ENCODE measurements at places on chromosomes 2 and 18.

DNA sequence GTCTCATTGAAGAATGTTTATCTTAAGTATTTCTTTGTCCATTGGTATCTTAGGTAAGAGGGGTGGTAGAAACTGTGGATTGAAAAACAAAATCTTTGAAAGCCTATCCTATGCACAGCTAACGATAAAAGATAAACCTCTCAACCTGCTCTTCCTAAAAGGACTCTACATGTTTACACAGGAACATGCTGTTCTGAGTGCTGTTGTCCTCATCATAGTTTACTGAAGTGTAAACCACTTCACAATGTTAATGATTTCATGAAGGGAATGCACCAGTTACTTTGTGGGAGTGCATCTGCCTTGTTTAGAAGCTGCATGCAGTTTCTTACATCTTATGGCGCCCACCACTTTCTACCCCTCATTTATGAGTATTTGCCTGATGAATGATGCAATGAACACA is 1.2 kb downstream of the ACMSD start:
- no peak for DNase-seq

GRCh38 chr2:97982621-97983020 is 13.1 kb downstream of the TMEM131 start:
- DNase-seq = no peak

DNA sequence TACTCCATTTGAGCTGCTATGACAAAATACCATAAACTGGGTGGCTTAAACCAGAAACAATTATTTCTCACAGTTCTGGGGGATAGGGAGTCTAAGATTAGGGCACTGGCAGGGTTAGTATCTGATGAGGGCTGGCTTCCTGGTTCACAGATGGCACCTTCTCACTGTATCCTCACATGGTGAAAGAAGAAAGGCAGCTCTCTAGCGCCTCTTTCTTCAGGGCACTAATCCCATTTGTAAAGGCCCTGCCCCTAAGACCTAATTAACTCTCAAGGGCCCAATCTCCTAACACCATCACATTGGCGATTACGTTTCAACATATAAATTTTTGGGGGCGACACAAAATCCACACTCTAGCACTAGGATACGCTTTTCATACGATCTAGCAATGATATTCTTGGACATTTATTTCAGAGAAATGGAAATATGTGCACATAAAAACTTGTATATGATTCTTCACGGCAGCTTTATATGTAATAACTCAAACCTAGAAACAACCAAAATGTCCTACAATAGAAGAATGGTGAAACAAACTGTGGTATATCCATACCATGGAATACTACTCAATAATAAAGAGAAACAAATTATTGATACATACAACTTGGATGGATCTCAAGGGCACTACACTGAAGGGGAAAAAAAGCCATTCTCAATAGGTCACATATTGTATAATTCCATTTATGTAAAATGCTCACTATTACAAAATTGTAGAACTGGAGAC is 111.0 kb downstream of the BCL2L11 start:
- DNase-seq = no peak

DNA sequence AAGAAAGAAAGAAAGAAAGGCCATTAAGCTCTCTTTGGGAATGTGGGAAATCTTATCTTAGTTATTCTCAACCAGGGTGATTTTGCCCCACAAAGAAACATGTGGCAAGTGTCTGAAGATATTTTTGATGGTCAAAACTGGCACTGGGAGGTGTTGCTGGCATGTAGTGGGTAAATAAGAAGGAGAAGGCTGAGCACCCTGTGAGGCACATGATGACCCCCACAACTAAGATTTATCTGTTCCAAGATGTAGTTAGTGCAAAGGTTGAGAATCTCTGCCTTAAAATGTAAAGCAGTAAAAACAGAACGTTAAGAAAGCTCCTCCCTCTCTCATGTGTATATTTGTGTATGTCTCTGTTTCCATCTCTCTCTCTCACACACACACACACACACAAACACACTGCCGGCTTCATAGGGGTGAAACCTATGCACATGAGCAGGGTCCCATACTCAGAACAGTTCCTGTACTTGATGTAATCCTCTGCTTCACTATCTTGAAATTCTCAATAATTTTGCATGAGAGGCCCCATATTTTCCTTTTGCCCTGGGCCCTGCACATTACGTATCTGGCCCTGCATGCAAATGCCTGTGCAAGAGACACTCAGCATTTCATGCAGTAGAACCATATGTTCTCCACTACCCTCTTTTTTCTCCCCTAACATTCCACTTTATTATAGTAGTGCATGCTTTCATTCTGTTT is 94.3 kb downstream of the MREG start:
- no peak for DNase-seq

DNA sequence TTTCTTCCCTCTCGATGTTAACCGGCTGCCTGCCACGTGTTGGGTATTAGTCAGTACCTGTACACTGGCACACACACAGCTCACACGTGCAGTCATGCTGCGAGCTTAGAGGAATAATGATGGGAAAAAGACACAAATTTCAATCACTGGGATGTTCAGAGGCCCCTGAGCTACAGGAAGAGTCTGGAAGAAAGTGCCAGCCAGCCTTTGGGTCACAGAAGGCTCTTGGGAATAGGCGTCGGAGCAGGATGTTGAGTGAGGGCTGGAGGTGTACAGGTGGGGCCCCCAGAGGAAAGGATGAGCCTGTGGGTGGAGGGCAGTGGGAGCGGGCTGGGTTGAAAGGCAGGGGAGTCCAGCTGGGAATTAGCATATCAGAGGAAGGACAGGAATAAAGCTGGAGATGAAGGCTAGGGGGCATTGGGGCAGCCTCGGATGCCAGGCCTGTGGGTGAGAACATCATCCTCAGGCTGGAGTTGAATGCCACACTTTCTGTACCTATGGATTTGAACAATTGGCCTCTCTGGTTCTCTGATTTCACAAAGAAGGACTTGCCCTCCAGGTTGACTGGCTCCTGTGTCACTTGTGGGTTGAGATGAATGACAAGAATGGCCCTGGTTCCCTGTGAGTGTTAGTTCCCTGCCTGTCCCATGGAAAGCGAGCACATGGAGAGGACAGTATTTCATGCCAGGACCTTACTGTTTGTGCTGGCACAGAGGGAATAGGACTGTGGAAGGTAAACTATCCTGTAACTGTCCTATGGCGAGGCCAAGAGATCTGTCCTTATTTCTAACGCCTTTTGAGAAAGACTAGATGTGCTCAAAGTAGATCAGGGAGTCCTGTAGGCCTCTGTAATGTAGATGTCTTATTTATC is 40.6 kb downstream of the GREB1 start:
- DNase-seq = no peak

DNA sequence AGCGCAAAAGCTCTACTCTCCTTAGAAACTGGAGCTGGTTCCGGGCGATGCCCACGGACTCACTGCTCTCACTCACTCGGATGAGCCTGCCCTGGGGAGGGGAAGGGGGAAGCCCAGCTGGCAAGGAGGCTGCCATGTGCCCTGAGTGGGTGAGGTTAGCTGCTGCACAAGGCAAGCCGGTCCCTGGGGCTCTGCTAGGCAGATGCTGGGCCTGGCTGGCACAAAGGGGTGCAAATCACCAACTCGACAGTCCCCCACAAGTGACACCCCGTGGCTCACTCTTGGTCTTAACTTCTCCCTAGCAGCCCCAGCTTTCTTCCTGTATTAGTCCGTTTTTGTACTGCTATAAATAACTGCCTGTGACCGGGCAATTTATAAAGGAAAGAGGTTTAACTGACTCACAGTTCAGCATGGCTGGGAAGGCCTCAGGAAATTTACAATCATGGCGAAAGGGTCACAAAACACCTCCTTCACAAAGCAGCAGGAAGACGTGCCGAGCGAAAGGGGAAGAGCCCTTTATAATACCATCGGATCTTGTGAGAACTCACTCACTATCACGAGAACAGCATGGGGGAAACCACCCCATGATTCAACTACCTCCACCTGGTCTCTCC is 33.2 kb downstream of the ADCY3 start:
- DNase-seq = no peak

DNA sequence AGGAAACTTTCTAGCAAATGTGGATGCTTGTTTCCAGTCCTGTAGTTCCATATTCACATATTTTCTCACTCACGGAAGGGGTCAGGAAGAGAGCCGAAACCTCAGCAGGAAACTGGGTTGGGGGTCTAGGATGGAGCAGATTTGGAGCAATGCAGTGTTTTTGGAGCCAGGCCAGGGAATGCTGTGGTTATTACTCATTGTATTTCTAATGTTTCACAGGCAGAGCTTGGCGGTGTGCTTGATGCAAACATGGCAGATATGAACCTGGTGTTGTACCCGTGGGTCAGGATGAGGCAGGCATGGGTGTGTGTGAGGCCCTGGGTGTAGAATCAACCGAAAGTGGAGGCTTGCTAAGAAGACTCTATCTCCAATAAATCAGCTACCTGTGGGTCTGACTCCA is 34.6 kb upstream of the ACKR3 start:
- DNase-seq = no peak

DNA sequence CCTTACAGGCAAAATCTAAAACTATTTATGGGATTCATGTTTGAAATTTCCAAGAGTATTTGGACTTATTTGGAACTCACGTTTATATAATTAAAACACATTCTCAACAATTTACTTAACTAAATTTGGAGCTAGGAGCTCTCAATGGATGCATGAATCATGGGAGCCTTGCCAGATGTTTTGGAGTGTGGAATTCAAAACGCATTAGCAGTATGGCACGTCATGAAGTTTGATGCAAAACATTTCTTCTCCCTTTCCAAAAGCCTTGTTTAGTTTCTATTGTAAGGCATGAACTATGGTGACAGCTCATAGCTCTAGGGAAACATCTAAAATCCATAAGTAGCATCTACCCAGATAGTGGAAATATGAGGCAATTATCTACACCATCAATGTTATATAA is 701.6 kb downstream of the SATB2 start:
- no peak for DNase-seq

DNA sequence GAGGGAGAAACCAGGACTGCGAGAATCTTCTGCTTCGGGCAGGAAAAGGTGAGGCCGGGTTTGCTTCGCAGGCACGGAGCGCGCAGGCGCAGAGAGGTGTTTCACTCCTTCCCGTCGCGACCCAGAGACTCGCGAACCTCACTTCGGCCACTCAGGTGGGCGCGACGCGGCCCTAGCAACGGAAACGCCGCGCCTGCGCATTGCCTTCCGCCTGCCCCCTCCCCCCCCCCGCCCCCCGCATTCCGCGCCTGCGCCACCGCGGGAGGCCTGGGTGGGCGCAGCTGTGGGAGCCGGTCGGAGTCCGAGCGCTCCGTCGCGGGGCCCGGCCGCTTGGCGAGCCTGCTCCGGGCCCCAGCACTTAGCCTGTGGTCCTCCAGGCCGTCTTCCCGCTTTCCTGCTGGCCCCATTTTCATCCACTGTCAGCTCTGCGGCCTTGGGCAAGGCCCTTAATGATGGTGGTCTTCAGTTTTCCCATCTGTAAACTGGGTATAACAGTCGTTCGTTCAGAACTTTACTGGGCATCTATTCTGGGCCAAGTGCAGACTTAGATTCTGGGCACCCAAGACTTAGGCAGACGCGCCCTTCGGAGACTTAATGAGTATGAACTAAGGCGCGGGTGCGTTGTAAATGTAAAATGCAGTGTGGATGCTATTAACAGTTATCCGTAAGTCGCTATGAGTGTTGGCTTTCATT is 62.1 kb upstream of the ACKR3 start:
- DNase-seq = no peak

DNA sequence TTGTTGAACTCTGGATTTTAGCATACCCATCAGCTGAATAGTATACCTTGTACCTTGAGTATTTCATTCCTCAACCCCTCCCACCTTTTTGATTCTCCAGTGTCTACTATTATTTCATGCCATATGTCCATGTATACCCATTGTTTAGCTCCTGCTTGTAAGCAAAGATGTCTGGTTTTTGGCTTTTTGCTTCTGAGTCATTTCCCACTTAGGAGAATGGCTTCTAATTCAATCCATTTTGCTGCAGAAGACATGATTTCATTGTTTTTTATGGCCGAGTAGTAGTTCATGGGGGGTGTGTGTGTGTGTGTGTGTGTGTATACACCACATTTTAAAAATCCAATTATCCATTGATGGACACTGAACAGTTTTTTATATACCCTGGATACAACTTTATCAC is 24.3 kb upstream of the MOCOS start:
- DNase-seq = no peak

Data from HCT116 (cell line).